KG1 (cell line): ENCODE measurements at places on chromosomes 5 and 9.

GRCh38 chr9:129876815-129877214, 41.6 kb downstream of the USP20 start:
- no peak for DNase-seq

- DNase-seq: no peak
These were observed 7.0 kb downstream of the TBC1D9B start for GRCh38 chr5:179900711-179901110.

GRCh38 chr9:14692470-14693250, 572 bp downstream of the ZDHHC21 start:
- no peak for DNase-seq

DNA sequence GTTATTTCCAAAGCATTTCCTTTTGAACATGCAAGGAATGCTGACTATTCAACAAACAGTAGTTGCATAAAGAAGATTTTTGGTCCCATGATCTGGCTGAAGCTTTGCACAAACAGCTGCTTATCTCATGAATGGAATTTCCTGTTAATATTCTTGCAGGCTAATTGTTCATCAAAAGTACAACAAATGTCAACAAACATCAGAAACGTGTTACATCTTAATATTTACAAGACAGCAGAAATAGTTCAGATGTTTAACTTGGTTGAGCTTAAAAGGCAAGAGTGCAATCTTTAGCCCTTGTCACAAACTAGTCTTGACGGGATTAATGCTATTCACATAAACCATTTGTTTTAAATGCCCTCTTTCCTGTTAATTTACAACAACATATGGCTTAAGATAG, 47.9 kb upstream of the BASP1 start:
- no peak for DNase-seq

- DNase-seq: no peak
These were observed 37.0 kb upstream of the CRB2 start for GRCh38 chr9:123318961-123319421.

- no peak for DNase-seq
These were observed 6.0 kb downstream of the SNX18 start for GRCh38 chr5:54523534-54523933.

GRCh38 chr9:96217294-96217707, 84.7 kb downstream of the HSD17B3 start:
- DNase-seq: no peak

DNA sequence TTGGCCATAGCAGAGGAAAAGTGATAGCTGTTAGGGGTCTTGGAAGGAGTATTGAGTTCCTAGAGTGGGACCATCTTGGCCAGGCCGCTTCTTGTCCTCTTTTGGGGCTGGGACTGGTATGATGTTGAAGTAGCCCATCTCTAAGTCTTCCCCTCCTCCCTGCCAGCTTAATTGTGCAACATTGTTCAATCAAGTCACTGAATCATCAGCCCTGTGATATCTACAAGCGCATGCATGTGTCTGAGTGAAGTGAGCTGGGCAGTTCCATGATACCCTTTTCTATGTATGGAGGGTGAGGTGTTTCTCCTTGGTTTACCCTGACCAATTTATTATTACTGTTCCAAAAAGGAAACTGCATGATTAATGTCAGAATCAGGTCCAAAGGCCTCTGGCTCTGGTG, 112.2 kb downstream of the C9orf152 start:
- no peak for DNase-seq

GRCh38 chr5:140239939-140240700, 62.8 kb downstream of the PFDN1 start:
- DNase-seq: no peak

GRCh38 chr9:16213781-16214515, 656.5 kb downstream of the BNC2 start:
- DNase-seq: no peak

DNA sequence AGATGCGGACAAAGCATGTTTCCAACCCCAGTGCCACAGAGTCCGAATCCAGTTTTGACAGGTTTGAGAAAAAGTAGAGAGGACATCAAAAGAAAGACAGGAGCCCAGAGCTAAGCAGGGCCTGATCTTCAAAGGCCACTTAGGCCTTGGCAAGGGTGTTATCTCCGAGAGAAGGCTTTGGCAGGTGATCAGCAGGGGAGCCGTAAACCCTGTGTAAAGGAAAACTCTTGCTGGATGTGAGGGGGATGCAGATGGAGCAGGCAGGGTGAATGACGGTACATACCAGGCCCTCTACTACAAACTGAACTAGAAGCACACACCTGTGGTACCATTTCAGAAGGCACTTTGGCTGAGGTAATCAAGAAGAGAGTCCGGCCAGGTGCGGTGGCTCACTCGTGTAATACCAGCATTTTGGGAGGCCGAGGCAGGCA, 1.4 kb upstream of the HNRNPH1 start:
- DNase-seq: no peak
